ENCODE measurements at places on chromosomes 1 and 21.
A peak's percentile ranks its signal among the peaks of the same experiment; 100 is the strongest.

GRCh38 chr1:83583351-83584014 is 415.4 kb downstream of the TTLL7 start:
- no peak for DNase-seq

- DNase-seq: no peak
Measured at GRCh38 chr1:10591010-10591409, 116.3 kb downstream of the PEX14 start.

DNA sequence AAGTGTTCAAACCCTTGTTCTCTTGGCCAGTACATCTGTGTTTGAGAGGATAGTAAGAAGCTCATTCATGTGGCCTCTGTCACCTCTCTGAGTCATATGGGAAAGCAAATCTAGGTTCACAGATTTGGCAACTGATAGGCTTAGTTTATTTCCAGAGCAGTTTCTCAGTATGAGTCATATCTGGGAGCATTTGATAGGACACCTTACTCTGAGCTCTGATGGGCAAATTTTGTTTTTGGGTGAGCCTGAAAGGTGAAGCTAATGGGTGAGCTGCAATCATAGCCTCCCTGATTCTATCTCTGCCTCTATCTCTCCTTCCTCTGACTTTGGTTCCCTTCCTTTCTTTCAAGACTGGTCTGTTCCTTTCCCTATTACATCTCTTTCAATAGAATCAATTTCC is 134.4 kb downstream of the S1PR1 start:
- DNase-seq: peak; percentile 76

GRCh38 chr21:34131586-34131985 is 58.2 kb downstream of the MRPS6 start:
- no peak for DNase-seq

- no peak for DNase-seq
Measured at GRCh38 chr1:215094381-215094780, 11.8 kb downstream of the KCNK2 start.

DNA sequence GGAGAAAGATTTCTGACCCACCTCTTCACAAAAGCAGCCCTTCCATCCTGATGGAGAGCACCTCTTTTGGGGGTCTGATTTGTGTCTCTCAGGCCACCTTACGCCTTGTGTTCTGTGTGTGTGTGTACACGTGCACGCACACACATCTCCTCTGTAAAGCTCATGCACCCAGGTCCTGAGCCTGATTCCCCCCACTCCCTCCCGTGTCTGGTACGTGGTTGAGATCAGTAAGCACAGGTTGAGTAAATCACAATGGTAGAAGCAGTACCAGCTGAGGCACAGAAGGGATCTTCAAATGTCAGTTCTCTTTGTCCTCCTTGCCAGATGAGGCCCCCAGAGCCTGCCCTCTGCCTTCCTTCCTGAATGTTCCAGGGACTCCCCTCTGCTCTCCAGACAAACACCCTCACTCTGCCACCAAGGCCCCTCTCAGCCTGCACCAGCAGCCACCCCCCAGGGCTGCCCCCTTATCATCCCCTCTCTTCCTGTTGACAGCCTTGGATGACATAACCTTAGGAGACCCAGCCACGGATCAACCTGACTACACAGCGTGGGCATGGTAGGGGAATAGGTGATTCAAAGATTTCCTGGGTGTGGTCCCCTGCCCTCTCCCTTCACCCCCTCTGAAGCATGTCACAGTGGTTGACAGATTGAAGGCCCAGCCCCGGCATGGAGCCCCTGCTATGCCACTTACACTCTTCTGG is 112.8 kb downstream of the HIVEP3 start:
- DNase-seq: no peak

DNA sequence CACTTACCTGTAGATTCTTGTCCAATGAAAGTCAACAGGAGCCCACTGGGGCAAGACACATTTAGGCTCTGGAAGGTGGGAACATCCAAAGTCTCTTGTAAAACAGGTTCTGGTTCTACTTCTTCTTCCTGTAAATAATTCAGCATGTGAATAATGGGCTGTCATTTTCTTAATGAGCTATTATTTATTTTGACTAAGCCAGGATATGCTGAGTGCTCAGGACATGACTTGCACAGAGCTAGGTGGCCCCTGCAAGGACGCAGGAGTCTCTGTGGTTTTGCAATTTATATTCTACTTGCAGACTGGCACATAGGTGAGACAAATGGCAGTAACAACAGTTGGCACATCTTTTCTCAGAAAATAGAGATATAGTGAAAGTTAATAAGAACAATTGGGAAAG is 98.7 kb downstream of the WDR3 start:
- DNase-seq: no peak

- DNase-seq: no peak
Measured at GRCh38 chr1:57927003-57927402, 503.1 kb upstream of the DAB1 start.

- no peak for DNase-seq
Measured at GRCh38 chr1:57255945-57256344, 167.9 kb downstream of the DAB1 start.

GRCh38 chr1:113976609-113977278 is 2.5 kb upstream of the OLFML3 start:
- peak; percentile 56 for DNase-seq

GRCh38 chr1:20893931-20894330 is 106.8 kb upstream of the HP1BP3 start:
- no peak for DNase-seq

- DNase-seq: no peak
Measured at GRCh38 chr1:53644496-53644895, 94.5 kb downstream of the GLIS1 start.

DNA sequence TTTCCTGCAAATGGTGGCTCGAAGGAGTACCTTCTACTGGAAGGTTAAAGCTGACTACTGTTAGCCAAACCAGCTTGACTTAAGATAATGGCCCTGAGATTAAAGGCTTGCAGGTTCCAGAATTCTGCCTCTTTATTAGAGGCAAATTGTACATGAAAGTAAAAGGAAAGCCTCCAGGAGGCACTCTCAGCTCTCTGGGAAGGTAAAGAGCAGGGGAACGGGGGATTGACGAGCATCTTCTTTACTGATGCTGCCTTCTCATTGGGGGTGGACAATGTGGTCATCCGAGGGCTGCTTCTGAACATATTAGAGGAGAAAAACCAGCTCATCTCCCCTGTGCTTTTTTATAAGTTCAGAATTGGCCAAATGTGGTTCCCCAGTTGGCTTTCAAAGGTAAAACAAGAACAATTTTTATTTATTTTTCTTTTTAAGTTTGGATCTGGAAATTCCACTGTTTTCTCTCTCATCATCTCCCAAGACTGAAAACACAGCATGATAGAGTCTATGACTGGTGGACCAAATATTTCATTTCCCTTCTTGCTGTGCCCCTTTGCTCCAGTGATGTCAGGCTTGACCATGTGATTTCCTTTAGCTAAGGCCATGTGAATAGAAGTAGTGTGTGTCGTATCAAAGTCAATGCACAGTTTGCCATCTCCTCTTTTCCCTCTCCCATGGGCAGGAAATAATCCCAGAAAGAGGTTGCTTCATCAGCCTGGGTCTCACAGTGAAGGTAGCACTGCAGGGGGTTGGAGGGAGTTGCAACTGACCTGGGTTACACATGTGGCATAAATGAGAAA is 292.7 kb downstream of the PRDM2 start:
- no peak for DNase-seq

DNA sequence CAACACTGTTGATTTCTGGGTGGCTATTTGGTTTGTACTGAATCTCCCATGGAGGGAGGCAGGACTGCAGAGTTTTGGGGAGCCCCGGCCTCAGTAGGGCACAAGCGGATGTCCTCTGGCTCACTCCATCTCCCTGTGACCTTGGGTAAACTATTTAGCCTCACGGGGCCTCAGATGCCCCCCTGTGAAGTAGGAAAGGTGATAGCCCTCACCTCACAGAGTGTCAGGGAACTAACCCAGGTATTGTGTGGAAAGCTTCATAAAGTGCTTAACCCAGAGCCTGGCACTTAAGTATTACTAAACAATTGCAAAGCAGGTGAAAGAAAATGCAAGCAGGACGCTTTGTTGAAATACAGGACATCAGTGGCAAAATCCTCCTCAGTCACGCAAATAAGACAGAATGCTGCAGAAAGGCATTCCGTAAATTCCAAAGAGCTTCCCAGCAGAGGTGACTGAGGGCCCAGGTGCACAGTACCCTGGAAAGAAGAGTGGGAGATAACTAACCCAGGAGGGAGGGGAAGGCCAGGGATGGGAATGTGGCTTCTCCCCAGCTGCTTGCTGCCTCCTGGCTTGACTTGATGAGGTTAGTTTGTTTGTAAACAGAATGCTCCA is 436.3 kb downstream of the PRDM2 start:
- no peak for DNase-seq

- DNase-seq: no peak
Measured at GRCh38 chr1:168333562-168334276, 53.0 kb downstream of the TBX19 start.

DNA sequence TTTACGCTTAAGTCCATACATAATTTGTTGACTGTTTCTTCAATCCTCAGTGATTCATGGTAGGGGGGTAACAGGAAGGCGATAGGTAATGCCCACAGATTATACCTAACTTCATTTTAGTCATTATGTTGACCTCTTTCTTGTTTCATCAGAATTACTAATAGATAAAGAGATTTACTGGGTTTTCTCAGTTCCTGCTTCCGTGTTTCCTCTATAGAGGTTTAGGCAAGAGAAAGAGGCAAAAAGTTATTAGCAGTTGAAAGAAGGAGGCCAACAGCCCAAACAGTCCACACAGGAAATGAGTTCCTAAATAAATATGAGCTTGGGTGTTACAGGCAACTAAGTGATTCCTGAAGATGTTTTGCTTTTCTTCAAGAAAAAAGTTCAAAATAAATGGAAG is 17.9 kb upstream of the CLCA1 start:
- no peak for DNase-seq

DNA sequence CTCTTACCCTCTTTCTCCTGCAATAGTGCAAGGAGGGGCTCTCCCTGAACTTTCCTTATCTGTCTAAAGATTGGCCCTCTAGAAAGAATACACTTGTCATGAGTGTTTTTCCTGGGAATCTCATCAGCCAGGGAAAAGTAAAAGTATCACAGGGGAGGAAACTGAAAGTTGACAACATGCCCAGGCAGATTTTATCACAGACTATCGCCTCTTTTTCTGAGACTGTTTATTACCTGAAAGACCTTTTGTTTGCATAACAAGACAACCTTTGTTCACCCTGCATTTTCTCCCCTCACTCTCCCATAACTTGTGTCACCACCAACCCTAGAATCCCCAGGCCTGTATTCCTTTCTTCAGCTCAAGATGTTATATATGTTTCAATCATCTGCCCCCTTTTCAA is 794.7 kb upstream of the ADAMTS5 start:
- no peak for DNase-seq

DNA sequence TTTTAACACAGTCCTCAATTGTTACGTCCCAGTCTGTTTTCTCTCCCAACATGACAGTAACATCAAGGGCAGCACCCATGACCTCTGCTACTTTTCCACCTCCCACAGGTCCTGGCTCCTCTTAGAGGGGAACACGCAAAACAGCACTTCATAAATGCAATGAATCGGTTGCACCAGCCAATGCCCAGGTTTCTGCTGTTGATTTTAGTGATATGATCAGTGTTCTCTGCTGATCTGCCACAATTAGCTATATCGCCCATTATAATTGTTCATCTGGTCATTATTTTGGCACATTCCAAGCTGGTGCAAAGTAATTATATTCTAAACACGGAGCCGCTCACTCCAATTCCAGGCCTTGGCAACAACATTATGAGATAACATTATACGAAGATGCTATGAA is 184.5 kb downstream of the KCNH1 start:
- DNase-seq: no peak

- no peak for DNase-seq
Measured at GRCh38 chr1:58896246-58897183, 112.7 kb upstream of the JUN start.

- no peak for DNase-seq
Measured at GRCh38 chr21:21226472-21226871, 228.3 kb downstream of the NCAM2 start.

DNA sequence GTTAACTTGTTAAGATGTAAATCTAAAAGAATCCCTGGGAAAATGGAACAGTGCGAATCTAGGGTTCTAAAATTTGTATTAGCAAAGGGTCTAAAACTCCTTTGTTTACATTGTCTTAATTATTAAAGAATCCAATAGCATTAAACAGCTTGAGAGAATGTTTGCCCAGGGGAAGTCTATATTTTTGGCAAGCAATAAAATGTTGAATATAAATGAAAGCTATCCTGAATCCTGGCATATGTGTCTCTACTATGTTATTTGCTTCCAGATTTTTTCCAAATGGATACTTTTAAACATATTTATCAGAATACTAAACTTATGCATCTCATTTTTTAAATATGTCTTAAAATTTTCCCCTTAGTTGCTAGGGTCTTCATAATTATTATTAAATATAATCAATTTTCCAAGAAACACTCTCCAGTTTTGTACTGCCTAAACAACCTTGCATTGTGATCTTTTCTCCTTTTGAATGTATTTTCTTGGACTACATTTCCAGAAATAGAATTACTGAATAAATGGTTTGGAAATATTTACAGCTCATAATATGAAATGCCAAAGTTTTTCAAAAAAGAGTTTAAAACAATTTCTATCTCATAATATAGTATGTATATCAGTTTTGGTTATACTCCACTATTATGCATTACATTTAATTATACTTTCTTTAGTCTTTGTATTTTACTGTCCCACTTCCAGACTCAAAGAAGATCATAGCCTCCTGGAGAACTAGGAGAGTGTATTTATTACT is 304.8 kb downstream of the USP25 start:
- no peak for DNase-seq

GRCh38 chr1:201982082-201982622 is 296 bp upstream of the RNPEP start:
- no peak for DNase-seq

DNA sequence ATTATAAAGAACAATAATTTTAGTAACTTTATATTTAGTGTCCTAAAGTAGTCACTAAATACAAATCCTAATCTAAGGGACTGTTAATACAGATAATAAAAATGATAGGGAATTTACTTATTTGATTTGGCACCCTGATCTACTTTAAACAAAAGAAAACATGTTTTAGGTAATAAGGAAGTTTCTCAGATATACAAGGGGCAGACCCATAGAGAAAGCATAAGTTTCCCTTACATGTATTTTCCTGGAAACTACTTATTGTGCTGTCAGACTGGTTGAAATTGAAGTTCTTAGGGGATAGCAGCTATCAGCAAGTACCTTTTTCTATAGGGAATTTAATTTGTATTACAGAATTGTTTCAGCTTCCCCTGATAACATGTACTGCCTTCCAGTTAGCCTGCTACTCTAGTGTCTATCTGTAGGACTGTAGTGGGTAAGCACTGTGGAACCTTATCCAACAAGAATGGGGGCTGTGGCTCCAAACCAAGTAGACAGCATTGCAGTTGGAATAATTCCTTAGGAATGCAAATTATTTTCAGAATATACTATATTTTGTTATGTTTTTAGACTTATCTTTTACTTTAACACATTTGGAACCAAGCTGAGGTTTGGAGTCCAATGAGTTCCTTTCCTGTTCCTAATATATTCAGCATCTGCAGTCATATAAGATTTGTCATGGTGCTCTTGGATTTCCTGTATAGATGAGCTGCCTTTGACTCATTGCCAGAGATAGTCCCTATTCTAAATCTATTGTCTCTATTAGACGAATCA is 14.7 kb downstream of the MSH4 start:
- peak; percentile 87 for DNase-seq

- no peak for DNase-seq
Measured at GRCh38 chr1:95067568-95067967, 5.2 kb downstream of the ALG14 start.
